Stimulated activated CD8-positive, alpha-beta memory T cell treated with anti-CD3 and anti-CD28 coated beads, Interleukin-2, amount 100 ng/mL, for 1 hour (primary cell): ENCODE measurements at places on chromosomes 12 and 14.

- no peak for DNase-seq
These were observed 26.0 kb downstream of the TBX3 start for GRCh38 chr12:114658002-114658441.

GRCh38 chr12:26275313-26276131 lies 80.1 kb downstream of the SSPN start:
- no peak for DNase-seq

DNA sequence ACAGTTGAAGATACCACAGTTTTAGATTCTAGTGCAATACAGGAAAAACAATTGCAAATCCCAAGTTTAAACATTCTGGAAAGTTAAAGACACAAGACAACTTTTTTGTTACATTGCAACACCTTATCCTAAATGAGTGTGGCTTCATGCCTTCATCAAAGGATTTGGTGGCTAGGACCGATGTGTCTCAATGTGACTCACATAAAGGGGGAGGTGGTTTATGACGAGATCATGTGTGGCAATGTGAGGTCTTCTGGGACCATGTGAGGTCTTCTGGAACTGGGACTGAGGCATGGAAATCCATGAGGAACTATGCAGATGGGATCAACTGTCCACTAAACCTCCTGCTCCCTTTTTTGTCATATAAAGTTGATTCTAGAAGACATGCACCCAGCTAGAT lies 166.2 kb downstream of the PAX9 start:
- DNase-seq = no peak

GRCh38 chr14:82126006-82126405 lies 592.4 kb upstream of the SEL1L start:
- DNase-seq = no peak

DNA sequence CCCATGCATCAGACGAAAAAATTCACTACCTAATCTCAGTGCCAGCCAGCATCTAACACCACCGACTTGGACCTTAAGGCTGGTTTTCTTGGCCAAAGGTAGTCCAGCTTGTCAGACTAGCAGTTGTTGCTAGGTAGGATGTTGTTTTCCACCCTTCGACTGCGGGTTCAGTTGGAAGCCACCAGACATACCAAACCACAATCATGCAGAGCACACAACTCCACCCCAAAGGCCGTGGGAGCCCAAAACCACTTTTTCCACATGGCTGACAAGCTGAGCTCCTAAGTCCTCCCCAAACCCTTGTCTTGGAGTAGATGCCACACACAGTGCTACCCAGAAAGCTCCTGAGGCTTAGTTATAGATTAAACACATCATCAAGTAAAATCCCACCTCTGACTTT lies 46.8 kb downstream of the LRIG3 start:
- DNase-seq = no peak

DNA sequence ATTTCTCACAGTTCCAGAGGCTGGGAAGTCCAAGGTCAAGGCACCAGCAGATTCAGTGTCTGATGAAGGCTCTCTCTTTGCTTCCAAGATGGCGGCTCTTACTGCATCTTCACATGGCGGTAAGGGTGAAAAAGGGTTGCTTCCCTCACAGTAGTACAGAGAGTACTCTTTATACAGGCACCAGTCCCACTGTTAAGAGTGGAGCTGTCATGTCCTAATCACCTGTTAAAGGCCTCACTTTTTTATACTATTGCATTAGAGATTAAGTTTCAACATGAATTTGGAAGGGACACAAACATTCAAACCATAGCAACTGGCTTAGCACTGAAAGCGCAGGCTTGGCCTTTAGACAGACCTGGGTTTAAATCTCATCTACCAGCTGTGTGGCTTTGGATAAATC lies 50.0 kb upstream of the TCL1A start:
- no peak for DNase-seq

- DNase-seq = no peak
These were observed 53.6 kb downstream of the AKAP6 start for GRCh38 chr14:32382704-32383103.

DNA sequence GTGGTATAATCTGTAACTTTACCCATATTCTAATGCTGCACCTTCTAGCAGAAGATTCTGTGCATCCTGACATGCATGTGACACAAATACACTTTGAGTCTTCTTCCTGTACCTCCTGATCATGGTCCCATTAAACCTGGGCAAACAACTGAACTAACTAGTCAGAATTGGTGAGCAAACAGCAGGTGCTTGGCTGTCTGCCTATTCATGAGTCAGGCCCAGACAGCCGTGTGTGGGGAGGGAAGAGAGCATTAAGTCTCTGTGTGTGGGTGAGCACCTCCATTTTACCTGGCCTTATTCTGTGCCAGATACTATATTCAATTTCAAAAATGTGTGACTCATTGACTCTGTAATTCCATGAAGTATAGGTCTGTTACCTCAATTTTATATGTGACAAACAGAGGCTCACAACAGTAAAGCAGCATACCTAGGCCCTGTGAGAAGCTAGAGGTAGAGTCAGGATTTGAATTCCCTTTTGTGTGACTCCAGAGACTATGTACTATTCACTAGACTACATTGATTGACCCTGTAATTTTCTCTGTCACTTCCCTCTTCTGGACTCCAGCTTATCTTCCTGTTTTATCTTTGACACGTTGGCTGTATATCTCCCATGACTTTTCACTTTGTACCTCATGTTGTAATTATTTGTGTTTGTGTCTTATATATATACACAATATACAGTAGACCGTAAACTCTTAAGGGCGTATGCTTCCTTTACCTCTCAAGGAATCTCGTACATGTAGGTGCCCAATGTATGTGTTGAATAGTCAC lies 32.2 kb downstream of the SUSD6 start:
- no peak for DNase-seq

- DNase-seq = no peak
These were observed 196.2 kb upstream of the ARHGAP5 start for GRCh38 chr14:31880935-31881334.

GRCh38 chr12:15494329-15495046 lies 172.2 kb downstream of the PTPRO start:
- no peak for DNase-seq

DNA sequence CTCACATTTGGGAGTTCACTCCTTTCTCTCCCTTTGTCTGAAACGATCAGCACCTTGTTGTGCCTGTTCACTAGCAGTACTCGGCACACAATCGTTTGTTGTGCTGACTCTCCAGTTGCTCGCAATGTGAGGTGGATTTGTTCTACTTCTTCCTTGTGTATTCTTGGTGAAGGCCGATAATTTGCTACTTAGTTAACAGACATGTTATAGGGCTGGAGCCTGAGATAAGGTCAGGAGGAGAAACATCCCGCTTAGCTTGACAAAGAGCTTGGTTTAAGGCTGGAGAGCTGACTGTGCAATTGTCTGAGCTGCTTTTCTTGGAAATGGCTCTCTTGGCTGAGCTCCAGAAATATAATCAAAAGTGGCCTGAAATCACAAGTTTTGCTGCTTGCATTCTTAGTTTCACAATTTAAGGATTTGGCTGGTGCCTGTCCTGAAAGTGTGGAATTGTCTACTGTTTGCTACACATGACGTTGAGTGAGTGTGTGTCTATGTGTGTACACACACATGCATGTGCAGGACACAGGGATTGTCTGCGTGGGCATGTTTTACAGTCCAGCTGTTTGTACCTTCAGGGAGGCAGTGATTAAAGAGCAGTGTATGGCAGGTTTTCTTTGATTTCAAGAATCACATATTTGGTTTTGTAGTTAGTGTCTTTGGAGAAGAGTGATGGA lies 77.7 kb downstream of the ARF6 start:
- no peak for DNase-seq

- DNase-seq = no peak
These were observed 8.4 kb downstream of the ADCY6 start for GRCh38 chr12:48780381-48781025.

DNA sequence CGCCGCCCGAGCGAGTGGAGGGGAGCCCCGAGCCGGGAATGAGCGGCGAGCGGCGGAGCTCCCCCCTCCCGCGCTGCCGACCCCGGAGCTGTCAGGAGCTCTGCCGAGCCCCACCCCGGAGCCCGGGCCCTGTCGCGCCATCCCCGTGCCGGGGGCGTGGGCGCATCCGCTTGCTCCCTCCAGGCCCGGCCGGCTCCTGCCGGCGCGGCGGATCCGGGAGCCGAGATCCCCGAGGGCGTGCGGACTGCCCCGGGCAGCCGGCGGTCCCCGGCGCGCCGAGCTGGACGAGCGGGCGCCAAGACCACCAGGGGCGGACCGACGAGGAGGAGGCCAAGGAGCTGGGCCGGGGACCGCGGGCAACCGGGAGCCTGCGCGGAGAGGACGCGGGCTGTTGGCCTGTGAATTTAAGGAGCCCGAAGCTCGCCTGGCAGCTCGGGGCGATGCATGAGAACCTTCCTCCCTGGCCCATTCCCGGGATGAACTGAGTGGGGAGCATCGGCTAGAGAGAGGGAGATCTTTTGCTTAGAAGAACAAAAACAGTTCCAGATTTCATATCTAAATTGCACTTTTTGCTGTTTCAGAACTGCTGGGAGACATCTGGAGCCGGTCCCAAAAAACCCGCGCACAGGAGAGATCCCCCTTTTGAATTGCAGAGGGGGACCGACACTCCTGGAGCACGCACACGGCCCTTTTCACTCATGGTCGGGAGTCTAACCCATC lies 2.0 kb downstream of the PTHLH start:
- DNase-seq = no peak

GRCh38 chr14:70096866-70097265 lies 91.9 kb downstream of the SLC8A3 start:
- DNase-seq = no peak

DNA sequence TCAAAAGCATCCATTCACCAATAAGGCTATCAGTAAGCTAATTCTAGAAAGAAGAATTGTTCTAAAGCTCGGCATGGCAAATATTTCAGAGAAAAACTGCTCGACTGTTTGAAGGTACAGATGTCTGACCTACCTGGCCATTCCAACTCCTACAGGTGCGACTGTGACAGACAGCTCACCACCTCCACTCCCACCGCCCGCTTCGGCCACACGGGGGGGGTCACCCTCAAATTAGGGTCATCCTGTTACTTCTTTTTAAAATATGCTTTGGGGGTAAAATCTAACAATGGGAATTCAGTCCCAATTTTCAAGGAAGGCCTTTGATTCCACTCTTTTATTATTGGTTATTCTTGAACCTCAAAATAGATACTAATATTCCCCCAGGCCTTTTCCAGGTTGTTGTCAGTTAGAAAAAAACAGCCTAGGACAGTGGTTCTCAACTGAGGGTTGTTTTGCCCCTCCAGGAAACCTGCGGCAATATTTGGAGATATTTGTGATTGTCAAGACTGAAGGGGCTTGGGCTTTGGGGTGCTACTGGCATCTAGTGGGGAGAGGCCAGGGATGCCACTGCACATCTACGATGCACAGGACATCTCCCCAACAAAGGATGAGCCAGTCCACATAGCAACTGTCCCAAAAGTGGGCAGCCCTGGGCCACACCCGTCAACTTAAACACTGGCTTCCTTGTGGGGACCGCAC lies 81.2 kb downstream of the BCL11B start:
- no peak for DNase-seq

- no peak for DNase-seq
These were observed 66.3 kb downstream of the TBX5 start for GRCh38 chr12:114339626-114340025.

DNA sequence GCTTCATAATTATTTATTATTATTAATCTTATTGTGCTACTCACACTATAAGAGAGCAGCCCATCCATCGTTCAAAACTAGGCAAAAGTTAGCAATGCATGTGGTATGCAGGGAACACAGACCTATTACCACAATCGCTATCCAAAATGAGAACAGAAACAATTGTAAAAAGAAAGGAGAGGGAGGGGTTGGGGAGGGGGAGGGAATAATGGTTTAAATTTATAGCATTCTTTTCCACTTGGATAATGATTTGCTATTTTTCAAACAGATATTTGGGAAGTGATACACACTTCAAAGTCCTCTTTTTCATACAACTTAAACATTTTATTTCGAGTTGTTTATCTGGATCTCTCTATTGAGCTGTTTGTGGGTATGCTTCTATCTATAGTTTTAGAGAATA lies 248.6 kb upstream of the SOX5 start:
- DNase-seq = no peak

DNA sequence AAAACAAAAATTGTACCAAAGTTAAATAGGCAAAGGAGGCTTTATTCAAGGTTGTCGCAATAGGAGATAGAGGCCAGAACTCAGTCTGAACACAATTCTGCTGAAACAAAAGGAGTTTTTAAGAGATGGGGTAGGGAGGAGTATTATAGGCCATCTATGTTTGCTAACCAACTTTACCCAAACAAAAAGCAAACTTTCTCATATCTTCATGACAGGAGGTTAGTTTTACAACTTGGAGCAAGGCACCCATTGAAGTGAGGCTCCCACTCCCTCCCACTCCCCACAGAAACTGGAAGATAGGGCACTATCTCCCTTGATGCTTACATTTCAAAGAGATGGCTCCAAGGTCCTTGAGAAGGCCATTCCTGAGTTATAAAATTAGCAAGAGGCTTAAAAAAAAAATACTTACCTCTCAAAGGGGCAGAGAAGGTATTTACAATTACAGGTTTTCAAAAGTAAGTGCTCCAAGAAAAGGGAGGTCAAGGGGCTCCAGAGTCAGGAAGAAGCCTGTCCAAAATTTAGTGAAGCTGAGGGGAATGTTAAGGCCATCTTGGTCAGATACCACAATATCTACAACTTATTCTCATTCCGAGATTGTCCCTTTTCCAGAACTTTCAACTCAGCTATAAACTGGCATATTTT lies 84.4 kb upstream of the DHRS4 start:
- no peak for DNase-seq

- no peak for DNase-seq
These were observed 311.1 kb upstream of the DIO2 start for GRCh38 chr14:80522411-80522810.

DNA sequence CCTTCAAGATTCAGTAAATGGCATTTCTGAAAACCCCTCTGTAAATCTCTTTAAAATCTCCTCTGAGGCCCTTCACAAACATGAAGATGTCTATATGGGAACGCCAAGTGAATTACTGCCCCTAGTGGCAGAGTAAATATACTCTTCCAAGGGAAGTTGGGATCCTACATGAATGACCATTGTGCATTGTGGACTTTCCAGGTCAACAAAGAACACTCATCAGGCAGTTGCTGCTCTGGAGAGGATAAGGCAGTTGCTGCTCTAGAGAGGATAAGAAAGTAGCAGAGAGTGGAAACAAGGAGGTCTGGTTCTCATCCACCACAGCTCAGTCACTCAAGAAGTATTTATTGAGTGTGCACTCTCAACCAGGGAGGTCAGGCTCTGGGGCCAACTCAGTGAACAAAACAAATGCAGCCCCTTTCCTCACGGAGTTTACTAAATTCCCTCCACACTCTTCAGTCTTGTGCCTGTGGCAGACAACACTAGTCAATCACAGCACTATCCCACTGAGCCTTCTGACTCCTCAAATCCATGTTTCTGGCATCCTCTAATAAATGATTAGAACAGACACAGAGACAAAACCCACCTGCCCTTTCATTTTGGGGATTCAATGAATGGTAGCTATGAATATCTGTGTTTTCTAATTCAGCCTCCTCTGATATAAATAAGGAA lies 52.9 kb downstream of the SVOP start:
- DNase-seq = no peak

DNA sequence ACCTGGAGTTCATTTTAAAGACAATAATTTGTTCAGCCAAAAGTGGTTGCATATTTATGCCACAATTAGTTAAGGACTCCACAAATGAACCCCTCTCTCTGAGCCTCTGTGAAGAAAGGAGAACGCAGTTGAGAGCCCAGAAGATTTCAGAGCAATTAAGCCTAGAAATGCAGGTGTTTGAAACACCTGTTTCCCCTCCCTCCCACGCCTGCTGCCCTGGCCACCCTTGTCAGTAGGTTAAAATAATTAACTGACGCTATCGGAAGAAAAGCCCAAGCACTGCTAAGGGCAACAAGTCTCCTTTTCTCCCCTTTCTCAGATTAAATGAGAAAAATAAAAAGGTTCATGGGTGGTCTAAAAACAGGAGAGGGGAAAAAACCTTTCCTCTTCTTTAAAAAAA lies 99.2 kb downstream of the PPM1A start:
- no peak for DNase-seq
